CMK (cell line): ENCODE measurements at places on chromosomes 2 and 18.

GRCh38 chr2:240021488-240022104, 3.5 kb downstream of the NDUFA10 start:
- DNase-seq, result peak; percentile 51

- DNase-seq, result no peak
Measured at GRCh38 chr2:69238449-69239031, 148.5 kb downstream of the GFPT1 start.

- no peak for DNase-seq
Measured at GRCh38 chr18:9079818-9080528, 22.5 kb upstream of the NDUFV2 start.

DNA sequence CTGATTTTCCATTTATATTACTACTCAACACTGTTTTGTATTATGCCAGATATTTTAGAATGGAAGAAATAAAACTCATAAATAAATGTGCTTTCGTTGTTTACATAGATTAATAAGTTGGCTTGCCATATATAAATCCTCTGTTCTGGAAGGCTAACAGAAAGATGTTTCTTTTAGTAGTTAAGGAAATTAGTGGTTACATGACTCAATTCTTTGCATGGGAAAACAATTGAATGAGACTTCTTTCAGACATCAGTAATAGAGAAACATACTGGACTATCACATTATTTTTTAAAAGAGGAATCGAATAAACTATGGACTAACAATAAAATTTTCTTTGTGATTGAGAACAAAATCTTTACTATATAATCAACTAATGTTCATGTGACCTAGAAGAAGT, 336.5 kb downstream of the KCNS3 start:
- DNase-seq, result no peak

DNA sequence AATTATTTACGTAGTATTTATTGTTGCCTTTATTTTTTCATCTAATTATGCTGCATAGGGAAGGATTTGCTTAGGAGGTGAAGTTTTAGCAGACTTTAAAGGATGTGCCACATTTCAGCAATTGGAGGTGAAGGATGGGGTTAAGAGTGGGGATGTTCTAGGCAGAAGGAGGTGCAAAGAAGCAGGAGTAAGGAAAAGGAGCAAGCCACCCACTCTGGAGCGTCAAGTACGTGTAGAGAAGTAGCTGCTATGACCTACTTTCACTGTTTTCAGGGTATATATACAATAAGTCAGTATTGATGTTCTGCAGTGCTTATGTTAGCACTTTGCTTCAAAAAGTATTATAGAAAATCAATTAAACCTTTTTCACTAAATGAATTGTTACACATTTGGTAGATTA, 34.4 kb downstream of the ITGAV start:
- DNase-seq, result no peak

DNA sequence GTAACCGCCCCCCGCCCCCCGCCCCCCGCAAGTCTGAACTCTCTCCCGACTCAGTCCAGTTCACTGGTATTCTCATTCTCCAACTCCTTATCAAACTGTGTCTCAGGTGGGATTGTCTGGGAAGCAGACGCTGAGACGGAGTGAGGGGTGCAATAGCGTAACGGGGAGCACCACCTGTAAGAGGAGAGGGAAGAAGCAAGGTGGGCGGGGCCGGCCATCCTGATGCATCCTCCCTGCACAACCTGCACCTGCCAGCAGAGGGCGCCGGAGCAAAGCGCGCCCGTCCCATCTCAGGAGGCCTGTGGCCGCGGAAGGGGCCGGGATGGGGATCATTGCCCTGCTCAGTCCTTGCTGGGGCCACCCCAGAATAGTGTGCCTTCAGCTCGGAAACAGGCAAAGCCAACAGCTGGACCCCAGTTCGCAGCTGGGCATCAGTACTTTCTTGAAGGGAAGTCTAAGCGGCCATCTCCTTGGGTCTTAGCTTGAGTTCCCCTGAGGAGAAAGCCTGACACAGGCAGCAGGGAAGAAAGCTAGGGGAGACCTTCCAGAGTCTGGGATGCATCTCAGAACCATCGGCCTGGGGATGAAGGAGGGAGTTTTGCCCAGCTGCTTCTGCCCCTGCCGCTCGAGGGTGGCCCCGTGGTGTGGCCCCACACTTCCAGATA, 208.0 kb downstream of the TFCP2L1 start:
- DNase-seq, result peak; percentile 12

GRCh38 chr2:232013701-232014353, 52.3 kb downstream of the DIS3L2 start:
- DNase-seq, result no peak

DNA sequence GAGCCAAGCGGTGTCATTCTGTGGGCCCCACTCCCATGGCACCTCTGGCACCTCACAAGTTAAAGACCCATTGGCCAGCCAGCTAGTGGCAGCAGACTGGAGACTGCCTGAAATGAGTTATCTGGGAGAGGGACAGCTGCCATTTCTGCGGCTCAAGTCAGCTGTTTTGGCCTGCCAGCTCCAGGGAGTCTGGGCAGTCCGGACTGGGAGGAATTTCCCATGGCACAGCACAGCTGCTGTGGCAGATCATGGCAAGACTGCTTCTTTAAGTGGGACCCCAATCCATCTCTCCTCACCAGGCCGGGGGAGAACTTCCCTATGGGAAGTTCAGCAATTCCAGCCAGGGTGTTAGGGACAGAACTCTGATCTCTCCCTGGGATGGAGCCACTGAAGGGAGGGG, 2187.6 kb upstream of the CELF4 start:
- DNase-seq, result no peak

- DNase-seq, result no peak
Measured at GRCh38 chr2:122341007-122341406, 585.6 kb downstream of the TSN start.

- no peak for DNase-seq
Measured at GRCh38 chr18:49023938-49024803, 73.4 kb upstream of the SMAD7 start.

DNA sequence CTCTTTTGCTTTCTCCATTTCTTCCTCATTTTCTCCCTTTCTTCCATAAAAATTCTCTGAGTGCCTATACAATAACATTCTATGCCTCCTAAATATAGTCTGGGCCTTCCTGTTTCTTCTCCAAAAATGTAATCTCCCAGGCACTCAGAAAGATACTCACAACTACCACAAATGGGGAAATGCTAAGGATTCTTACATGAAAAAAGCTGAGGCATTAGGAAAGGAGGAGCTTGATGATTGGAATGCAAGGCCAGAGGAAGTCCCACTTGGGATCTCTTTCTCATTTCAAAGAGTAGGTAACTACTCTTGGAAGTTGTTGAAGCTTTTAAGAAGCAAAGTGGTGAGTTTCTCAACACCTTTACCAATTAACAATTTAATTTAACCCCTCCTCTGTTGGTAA, 3.4 kb downstream of the VSNL1 start:
- DNase-seq, result no peak
